SHP77 (cell line): ENCODE measurements at places on chromosomes 1 and 21.

DNA sequence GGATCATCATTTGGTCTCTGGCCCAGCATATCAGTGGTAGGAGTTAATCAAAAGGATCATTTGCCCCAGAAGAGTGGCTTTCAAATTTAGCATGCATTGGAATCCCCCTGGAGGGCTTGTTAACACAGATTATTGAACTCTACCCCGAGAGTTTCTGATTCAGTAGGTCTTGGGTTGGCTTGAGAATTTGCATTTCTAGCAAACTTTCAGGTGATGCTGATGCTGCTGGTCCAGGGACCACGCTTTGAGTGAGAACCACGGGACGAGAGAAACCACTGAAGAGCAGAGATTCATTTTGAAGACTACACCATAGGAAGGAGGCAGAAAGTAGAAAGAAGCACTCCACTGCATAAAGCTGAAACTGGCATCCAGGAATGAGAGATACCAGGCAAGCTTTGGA is 81.3 kb upstream of the DUSP10 start:
- no peak for DNase-seq

GRCh38 chr1:226988334-226988666 is 48.2 kb downstream of the COQ8A start:
- DNase-seq, result no peak

DNA sequence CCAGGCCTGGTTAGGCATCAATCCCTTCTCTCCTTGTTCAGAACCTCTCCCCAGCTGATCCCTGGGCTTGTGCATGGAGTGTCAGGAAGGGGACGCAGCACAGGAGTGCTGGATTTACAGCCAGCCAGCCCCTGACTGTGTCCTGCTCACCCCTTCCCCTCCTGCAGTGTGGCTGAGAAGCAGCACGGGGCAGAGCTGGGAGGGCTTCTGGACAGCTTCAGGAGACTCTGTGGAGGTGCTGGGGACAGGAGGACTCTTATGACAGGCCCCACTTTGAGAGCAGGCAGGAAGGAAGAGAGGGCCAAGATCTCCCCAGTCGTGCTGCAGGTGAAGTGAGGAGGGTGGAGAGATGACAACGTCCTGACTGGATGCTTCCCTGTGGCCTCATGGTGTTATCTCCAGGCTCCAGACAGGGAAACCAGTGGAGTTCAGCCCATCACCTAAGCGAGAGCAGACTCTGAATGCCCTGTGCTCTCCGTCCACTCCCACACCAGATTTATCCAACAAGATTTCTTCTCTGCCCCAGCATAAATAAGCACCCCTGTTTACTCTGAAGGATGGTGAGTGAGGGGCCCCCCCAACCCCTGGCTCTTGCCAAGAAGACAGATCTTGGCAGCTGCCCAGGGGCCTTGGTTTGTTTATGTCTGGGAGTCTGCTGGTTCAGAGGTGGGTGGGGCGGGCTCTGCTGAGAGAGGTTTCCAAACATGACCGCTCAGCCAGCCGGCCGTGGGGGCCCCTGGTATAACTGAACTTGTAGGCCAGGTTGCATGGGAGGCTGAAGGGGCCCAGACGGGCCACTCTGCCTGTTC is 21.3 kb downstream of the TMCC2 start:
- DNase-seq, result no peak

- DNase-seq, result no peak
Observed at GRCh38 chr21:38909109-38909508, 103.4 kb downstream of the ETS2 start.

DNA sequence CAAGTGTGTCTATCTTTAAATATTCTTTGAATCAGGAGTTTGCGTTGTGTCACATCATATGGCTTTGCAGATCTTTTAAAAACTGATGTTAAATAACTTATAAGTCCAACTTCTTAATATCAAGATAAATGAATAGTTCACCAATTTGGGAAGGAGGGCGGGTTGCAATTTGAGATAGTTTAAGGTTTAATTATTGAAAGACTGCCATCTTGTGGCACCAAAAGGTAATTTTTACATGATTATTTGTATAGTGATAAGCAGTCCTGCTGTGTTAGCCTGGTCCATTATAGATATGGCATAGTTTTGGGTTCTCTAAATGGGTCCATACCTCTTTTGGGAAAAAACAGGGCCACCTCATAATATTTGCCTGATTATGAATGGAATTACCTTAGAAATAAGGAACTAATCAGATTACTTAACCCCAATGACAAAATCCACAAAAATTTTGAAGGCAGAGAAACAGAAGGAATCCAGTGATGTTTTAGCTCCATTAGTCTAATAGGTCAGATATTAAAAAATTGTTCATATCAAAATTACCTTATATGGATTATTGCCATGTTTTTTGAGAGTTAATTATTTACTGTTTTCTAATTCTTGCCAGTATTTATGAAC is 64.3 kb downstream of the PRKAA2 start:
- DNase-seq, result peak; percentile 46

- no peak for DNase-seq
Observed at GRCh38 chr1:110628323-110629105, 22.4 kb upstream of the KCNA2 start.

DNA sequence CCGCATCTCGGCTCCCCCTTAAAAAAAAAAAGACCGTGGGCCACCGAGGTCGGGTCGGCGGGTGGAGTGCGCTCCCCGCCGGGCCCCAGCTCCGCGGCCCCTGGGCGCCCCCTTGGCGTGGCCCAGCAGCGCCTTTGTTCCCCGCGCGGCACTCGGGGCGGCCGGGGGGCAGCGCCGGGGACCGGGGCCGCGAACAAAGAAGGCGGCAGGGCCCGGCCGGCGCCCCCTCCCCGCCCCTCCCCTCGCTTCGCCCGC is 571 bp downstream of the MARCKSL1 start:
- DNase-seq, result no peak

DNA sequence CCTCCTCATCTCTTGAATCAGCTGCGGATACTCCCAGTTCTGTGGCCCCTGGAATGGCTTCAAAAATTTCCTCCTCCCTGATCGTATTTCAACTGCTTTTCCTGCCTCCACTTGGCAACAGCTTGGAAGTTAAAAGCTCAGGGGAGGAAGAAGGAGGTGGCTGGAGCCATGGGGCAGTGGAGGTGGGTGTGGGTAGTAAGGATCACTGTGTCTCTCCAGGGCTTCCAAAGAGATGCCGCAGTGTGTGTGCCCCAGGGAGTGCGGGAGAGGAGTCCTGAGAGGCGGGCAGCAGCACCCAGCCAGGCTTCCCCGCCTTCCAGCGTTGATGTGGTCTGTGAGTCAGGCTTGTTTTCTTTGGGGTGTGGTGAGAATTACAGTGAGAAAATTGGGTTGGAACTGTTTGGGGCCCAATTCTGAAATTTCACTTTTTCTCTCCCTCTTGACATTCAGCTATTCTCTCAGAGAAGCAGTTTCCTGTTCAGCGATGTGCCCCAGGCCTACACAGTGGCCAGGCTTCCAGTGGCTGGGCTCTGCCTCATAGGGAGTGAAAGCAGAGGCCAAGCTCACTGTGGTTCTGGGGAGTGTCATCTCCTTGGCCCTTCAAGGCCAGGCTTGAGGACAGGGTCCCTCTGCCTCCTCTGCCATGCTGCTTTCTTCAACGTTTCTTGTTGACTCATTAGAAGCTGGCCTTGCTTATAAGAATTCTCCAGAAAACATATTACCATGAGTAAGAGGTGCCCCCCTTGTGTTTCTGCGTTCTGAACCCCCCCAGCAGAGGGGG is 69.0 kb downstream of the PGM1 start:
- no peak for DNase-seq

DNA sequence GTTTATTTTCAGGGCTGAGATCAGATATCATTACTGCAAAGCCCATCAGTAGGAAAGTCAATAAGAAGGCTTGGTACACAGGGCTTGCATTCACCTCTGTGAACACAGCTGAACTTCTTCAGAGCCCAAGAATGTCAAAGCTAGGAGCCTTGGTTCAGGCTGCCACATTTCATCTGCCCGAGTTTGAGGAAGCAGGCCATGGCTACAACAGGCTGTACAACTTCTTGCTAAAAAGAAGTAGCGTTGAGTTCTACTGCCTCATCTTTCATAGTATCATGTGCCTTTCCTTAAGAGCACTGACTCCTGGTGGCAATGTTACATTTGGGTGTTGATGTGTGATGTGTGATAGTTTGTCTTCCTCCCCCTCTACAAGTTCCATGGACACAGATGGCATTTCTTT is 10.1 kb downstream of the C1orf162 start:
- no peak for DNase-seq

GRCh38 chr1:206612129-206612876 is at the start of gene EIF2D:
Gene EIF2D (minus strand): TSS chr1:206612465. CDS start chr1:206612342, 123 bp downstream.
- DNase-seq, result peak; percentile 84

DNA sequence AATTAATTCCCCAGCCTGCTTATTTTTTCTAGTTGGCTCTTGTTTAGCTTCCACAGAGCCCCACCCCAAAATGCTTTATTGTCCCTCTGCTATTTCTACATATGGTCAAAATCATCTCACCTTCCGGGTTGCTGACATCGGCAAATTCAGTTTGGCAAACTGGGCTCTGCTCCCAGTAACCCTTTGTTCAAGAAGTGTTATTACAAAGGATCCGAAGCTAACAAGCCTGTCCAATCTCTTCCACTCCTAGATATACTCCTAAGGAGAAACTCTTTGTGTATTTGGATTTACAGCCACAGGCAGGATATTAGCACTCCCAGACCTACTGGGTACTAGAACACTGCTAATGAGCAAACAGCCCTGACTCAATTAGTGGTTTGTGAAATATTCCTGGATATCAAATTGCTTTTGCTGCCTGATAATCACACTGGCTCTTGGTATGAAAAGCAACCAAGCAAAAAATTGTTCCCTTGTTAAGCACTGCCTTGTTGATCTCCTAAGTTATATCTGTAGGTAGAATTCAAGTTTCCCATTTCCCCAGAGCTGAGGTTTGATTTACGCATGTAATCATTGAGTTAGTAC is 4.0 kb downstream of the JUN start:
- peak; percentile 36 for DNase-seq

- no peak for DNase-seq
Observed at GRCh38 chr1:147080671-147081394, 91.4 kb downstream of the PRKAB2 start.

GRCh38 chr1:65066419-65066765 is 81.6 kb upstream of the AK4 start:
- no peak for DNase-seq

DNA sequence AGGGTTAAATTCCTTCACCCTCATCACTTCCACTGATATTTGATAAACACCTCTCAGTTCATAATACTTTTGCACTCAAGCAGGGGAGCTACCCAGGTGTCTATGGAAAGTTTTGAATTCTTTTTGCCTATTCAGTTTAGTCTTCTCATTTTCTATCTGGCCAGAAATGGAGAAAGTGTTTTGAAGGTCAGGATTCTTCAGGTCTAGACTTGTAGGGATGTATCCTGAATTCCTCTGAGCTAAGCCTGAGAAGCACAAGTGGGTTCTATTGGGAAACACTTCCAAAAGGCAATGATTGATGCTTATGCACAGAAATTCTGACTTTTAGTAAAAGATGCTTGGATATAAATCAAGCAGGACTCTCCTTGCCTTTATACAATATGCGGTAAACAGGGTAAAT is 217.8 kb upstream of the HOOK1 start:
- no peak for DNase-seq

DNA sequence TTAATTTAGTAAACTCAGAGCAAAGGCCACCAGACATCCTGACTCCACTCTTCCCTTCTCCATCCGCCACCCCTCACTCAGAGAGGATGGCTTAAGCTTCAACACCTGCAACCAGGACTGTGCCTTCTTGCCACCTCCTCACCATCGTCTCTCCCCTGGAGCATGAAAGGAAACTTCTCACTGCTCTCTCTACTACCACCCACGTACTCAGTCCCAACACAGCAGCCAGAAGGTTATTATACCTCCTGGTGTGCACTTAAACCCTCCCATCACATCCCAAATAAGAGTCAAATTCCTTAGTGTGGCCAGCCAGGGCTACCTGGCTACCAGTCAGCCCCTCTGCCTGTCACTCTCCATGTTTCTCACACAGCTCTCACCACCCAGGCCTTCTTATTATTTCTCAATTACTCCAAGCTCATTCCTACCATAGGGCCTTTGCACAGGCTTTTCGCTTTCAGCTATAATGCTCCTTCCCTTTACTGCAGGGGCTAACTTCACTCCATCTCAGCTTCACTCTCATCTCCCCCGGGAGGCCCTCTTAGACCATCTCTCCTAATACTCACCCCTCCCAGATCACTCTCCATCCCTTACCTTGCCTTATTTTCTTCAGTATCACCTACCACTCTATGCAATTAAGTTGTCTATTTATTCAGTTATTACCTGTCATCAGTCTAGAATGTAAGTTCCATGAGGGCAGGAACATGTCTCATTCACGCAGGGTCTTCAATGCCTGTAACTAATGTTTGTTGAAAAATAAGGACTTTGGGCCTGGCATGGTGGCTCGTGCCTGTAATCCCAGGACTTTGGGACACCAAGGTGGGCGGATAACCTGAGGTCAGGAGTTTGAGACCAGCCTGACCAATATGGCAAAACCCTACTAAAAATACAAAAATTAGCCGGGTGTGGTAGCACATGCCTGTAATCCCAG is 137.5 kb downstream of the TOMM20 start:
- no peak for DNase-seq

DNA sequence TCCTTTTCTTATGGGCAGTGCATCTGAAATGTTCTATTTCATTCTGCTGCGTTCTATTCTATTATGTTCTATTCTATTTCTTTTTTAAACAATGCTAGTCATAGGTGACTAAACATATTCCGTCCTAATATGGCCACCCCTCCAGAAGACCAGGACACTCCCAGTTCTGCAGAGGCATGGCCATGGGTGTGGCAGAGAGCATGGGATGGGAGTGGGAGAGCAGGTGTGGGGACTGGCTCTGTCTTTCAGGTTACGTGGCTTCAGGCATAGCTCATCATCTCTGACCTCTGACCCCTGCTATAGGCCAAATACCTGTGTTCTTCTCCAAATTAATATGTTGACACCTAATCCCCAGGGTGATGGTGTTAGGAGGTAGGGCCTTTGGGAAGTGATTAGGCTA is 33.4 kb upstream of the TLR5 start:
- no peak for DNase-seq

GRCh38 chr1:39076127-39076798 is 50.1 kb downstream of the NDUFS5 start:
- no peak for DNase-seq
